NCI-H1417 treated with DMSO at 0.1 percent for 48 hours (cell line): ENCODE measurements at places on chromosomes 2 and 18.

DNA sequence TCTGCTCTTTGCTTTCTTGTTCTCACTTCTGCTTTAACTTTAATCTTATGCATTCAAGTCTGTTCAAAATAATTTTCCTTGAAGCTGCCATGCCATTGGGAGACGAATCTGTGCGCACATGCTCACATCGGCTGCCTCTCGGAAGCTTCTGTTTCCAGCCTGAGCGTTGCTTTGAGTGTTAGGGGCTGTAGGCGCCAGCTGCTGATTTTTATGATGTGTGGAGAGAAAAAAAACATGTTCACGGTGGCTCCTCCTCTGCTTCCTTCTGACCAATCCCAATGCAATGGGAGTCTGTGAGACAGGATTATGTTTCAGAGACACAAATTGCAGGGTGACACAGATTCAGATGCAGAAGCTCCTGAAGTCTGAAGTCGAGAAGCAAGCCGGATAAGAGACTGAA is at the start of gene MC4R:
TSS of gene MC4R (minus strand) at position 180 of the 400 bp plus-strand sequence. CDS start 426 bp downstream, outside the sequence.
- peak; percentile 94 for DNase-seq

DNA sequence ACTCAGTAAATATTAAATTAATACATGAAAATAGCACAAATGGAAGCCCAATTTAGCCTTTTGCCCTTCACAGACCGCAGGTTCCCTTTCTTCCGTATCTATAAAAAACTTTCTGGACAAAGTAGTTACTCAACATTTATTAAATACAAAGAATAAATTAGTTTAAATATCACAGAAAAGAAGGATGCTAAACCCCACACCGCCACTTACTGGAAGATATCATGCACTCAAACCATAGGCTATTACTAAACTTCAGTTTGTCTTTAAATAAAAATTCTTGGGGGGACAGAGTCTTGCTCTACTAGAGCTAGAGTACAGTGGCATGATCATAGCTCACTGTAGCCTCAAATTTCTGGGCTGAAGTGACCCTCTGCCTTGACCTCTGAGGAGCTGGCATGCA is 120.7 kb upstream of the FHL2 start:
- DNase-seq = no peak

- DNase-seq = no peak
Measured at GRCh38 chr2:38362232-38362631, 14.8 kb downstream of the ATL2 start.

DNA sequence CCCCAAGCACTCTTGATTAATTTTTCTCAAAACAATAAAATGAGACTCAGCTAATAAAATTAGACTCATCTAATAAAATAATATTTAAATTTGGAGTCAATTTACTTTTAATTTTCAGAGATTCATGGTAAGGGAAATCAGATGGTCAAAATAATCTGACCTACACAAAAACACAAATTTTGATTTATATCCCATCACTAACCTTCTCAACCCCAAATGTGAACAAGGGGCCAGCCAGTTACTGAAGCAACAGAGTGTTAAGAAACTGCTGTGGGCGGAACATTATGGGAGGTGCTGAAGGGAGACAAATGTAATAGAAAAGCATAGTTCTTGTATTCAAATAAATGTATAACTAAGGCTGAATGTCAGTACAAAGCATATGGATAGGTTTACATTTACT is 28.5 kb upstream of the PPP3R1 start:
- no peak for DNase-seq

GRCh38 chr2:128901572-128902391 is 583.1 kb upstream of the HS6ST1 start:
- no peak for DNase-seq

- no peak for DNase-seq
Measured at GRCh38 chr2:54569745-54570301, 113.7 kb downstream of the SPTBN1 start.

GRCh38 chr18:24785019-24785418 is 324.6 kb downstream of the HRH4 start:
- no peak for DNase-seq

- DNase-seq = no peak
Measured at GRCh38 chr2:20514596-20515269, 67.9 kb downstream of the RHOB start.

DNA sequence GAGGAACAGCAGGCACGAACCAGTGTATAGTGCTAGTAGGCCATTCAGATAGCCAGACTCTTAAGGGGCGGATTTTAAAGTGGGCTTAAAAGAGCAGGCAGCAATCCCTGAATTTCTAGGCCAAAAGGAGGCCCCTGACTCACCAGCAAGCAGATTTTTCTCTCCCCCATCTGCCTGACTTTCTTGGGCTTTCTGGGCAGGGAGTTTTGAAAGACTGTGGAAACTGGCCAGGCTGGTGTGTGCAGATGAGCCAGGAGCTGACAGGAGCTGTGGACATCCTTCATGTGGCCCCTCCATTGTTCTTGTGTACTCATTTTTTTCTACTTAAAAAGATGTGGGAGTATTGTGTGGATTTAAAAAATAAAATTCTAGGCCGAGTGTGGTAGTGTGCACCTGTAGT is 59.0 kb downstream of the GLI2 start:
- no peak for DNase-seq

GRCh38 chr2:229267080-229267479 is 4.0 kb downstream of the PID1 start:
- no peak for DNase-seq

DNA sequence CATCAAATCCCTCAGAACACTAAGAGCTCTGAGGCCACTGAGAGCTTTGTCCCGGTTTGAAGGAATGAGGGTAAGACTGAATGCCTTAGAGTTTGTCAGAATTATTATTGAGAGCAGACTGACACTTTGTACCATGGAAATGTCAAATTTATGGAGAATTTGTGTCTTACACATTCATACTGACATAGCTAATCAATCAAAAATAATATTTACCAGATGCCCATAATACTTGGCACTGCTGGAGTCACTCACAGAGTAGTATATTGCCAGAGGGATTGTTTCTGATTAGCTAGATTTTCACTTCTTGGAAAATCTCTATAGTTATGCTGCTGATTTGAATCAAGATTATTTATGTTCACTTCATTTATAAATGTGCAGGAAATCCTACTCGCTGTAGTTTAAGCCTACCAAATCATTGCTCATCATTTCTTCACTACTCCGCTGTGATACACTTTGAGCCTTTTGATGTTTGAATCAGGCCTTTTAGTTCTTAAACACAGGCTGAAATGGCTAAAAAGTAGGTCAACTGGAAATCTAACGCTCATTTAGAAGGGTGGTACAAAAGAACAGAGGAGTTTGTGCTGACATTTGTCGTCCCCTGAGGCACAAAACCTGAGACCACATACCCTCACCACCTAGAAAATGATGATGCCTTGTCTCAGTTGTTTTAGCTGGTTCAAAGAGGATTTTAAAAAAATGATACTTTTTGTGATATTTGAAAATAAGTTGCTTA is 96.1 kb upstream of the CSRNP3 start:
- DNase-seq = no peak

DNA sequence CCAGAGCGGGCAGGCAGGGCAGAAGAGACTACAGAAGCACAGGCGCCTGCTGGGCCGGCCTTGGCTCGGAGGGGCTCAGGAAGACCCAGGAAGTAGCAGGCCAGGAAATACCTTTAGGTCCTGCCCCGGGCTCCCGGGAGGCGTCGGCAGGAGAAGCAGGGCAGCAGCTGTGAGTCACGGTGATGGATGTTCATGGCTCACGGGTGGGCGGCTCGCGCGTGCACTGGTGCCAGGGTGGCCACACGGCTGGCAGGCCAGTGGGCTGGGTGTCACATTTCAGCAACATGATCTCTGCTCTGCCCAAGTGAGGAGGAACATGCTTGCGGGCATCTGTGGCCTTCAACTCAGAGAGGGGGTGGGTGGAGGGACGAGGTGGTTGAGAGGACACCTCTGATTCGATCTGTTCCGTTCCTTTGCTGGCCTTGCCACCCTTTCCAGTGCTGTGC is 139.3 kb downstream of the KLHL29 start:
- DNase-seq = no peak
